B cell (primary cell): ENCODE measurements at places on chromosomes 7 and 10. TPM values are rescaled to one million over a fixed set of nuclear protein-coding genes. Genes with fewer than 3 reads are reported as not detected.

DNA sequence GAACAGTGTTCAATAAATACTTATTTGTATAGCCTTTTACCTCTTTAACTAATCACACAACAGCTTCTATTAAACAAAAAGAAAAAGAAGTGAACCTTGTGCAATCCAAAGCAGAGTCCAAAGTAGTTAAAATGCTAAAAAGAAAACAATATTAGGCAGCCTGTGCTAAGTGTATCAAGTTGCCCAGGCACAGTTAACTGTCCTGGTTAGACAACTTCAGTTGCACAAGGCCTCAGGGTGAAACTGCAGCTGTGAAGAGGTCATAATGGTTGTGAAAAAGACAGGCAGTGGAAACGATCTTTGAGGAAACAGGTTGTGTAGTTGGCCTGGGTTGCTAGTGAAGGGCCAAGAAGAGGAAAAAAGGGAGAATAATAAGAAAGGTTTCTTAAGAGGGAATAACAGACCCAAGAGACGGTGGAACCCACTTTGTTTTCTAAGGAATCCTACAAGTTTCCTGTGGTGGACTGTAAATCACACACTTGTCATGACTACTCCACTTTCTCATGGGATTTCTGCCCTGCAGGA is 6.0 kb upstream of the CROT start:
- no peak overlapping the region for H3K4me3 ChIP-seq
- no peaks in the 10 kb centered on the region for H3K27me3 ChIP-seq
- H3K4me1 ChIP-seq = no peaks in the 10 kb centered on the region
- peaks cover 3% of the 10 kb centered on the region for H3K36me3 ChIP-seq

Gene SMO
- 0.39 and 0.87 TPM in 2 replicates for total RNA-seq

DNA sequence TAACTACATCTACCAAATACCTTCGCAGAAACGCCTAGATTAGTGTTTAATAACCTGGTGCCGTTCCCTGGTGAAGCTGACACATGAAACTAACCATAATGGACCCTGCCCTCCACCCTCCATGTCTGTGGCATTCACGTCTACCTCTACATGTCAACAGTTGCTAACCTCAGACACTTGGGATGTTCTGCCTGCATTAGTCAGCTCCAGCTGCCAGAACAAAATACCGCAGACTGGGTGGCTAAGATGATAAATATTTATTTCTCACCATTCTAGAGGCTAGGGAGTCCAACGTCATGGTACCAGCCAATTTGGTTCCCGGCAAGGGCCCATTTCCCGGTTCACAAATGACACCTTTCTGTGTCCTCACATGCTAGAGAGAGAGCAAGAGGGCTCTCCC is 118.5 kb upstream of the CHST15 start:
- no peak overlapping the region for H3K27ac ChIP-seq
- H3K4me3 ChIP-seq = no peak overlapping the region
- DNase-seq = no peak
- H3K36me3 ChIP-seq = no peaks in the 10 kb centered on the region
- no peaks in the 10 kb centered on the region for H3K27me3 ChIP-seq

Gene OPN1SW
- not detected in 2 replicates for total RNA-seq

DNA sequence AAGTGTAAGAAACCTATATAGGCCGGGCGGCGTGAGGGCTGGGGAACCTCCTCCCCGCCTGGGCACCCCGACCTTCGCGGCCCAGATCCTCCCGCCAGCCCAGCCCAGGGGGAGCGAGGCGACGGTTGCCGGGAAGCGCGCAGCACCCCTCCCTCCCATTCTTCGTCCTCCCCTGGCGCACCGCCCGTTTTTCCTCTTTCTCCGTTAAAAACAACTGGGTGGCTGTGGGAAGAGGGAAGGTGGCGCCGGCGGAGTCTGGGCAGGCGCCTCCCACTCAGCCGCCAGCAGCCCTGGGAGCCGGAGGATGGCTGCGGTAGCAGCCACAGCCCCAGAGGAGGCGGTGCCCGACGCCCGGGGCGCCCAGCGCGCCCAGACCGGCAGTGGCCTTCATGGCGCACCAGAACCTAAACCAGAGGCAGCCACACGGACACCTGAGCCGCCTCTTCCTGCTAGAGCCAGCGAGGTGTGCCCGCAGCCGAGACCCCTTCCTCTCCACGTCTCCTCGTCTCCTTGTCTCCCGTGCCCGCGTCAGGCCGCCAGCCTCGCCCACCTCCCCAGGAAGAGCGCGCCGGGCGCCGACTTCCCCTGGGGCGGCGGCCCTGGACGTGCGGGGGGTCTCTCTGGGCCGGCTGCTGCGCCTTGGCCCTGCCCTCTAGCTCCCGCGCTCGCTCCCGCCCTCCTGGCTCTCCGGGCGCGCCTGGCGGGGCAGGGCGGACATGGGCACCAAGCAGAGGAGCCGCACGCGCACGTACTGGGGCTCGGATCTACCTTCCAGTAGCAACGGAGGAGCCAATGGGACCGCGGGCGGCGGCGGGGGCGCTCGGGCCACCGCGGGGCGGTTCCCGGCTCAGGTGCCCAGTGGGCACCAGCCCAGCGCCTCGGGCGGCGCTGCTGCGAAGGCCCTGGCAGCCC is 32.8 kb upstream of the SFTPD start:
- peaks cover 9% of the 10 kb centered on the region for H3K4me1 ChIP-seq
- H3K27ac ChIP-seq = no peak overlapping the region
- H3K4me3 ChIP-seq = peak overlapping the region; percentile 55
- DNase-seq = peak; percentile 40
- peaks cover 12% of the 10 kb centered on the region for H3K27me3 ChIP-seq

DNA sequence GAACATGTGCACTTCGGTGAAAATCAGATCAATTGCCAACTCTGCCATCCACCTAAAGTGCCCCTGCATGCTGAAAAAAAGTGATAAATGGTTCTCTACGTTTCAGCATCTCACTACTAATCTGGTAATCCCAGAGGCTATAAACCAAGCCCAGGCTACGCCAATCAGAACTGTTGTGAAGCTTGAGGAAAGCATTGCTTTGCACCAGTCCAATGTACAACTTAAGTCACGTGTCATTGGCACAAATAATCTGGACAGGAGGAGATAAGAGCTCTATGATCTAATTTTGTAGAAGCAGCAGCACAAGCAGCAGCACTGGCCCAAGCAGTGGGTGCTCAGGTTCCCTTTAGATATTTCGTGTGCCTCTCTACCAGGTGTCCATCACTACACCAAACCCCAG is 4.4 kb upstream of the EGR2 start:
- no peak for DNase-seq
- H3K36me3 ChIP-seq = no peaks in the 10 kb centered on the region
- H3K4me1 ChIP-seq = peaks cover 19% of the 10 kb centered on the region
- no peak overlapping the region for H3K4me3 ChIP-seq
- no peak overlapping the region for H3K27ac ChIP-seq

Gene MCM10
- 0.15 and 0.42 TPM in 2 replicates for total RNA-seq

GRCh38 chr10:89684604-89685003 is 16.8 kb upstream of the KIF20B start:
- H3K4me1 ChIP-seq = no peaks in the 10 kb centered on the region
- no peaks in the 10 kb centered on the region for H3K36me3 ChIP-seq
- DNase-seq = no peak
- no peaks in the 10 kb centered on the region for H3K27me3 ChIP-seq
- no peak overlapping the region for H3K27ac ChIP-seq

DNA sequence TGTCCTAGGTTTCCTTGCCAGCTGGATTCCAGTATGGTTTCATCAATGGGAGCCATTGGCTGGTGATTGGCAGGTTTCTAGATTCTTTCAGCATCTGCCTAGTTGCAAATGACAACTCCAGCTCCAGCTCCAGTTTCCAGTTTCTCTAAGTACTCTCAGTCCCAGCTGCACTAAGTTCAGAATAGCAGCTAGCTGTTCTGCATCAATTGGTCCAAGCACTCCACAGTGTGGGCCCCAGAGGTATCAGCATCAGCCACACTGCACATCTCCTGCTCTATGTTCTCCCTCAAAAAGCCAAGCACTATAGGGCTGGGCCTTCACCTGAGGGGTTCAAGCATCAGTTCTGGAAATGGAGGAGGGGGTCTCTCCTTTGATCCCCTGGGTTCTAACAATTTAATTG is 143.4 kb downstream of the VPS50 start:
- no peak overlapping the region for H3K4me3 ChIP-seq
- H3K27me3 ChIP-seq = no peaks in the 10 kb centered on the region
- peak; percentile 9 for DNase-seq
- peaks cover 11% of the 10 kb centered on the region for H3K4me1 ChIP-seq
- no peak overlapping the region for H3K27ac ChIP-seq
- H3K36me3 ChIP-seq = no peaks in the 10 kb centered on the region

DNA sequence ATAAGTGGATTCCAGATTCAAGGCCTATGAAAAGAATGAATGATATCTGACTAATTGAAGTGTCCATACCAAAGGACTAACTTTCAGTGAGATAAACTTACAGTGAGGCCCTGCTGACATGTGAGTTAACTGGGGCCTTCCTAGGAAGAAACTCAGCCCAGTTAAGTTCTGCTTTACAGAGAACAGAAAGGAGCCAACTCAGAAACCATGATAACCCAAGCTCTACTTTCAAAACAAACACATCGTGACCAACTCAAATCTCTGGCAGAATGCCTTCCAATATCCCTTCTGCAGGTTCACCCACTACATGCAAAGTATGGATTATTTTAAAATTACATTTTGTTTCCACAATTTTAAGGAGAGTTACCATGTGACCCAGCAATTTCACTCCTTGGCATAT is 75.8 kb upstream of the MRLN start:
- H3K4me3 ChIP-seq = no peak overlapping the region
- no peaks in the 10 kb centered on the region for H3K27me3 ChIP-seq
- H3K36me3 ChIP-seq = peaks cover 37% of the 10 kb centered on the region
- DNase-seq = no peak
- H3K4me1 ChIP-seq = peaks cover 23% of the 10 kb centered on the region

- H3K36me3 ChIP-seq = no peaks in the 10 kb centered on the region
- no peaks in the 10 kb centered on the region for H3K4me1 ChIP-seq
- H3K27ac ChIP-seq = no peak overlapping the region
- no peak overlapping the region for H3K4me3 ChIP-seq
These were observed 995.3 kb downstream of the SORCS1 start for GRCh38 chr10:106169241-106169640.

DNA sequence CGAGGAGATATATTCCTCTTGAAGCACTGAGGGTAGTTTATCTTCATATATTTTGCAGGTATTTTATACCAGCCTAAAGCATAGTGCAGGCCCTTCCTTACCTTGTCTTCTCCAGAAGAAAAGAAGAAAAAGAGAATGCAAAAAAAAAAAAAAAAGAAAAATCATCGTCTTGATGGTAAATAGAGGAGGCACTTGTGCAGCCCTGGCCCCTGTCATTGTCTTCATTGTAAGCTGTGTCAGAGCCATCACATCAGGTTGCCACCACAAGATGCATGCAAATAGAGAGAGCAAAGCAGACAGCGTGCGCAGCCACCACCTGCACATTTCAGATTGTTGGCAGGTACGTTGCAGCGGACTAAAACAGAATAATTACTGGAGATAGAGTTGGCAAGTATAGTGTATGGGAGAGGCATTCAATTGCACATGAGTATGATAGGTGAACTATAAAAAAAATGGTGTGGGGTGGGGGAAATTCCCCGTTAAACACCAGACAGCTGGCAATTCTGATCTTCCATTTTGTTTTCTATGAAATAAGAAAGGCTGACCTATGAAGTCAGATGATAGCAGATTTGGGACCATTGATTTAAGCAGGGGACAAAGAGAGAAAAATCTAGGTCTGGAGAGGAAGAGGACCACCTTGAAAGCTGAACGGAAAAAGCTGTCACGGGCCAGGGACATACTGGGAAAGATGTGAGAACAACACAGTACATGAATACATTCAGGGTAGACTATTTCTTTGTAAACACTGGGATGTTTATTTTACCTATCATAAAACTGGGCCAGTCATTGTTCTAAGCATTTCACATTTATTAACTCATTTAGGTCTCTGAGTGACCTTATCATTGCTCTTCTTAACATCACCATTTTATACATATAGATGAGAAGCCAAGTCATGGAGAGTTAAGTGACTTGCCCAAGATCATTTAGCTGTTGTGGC is 306.3 kb upstream of the SP8 start:
- no peak overlapping the region for H3K4me3 ChIP-seq
- no peaks in the 10 kb centered on the region for H3K4me1 ChIP-seq
- no peaks in the 10 kb centered on the region for H3K27me3 ChIP-seq
- H3K27ac ChIP-seq = no peak overlapping the region
- H3K36me3 ChIP-seq = no peaks in the 10 kb centered on the region

Gene CALML3
- total RNA-seq = not detected in 2 replicates

Gene GPR141
- not detected in 2 replicates for total RNA-seq

- H3K36me3 ChIP-seq = no peaks in the 10 kb centered on the region
- peaks cover 13% of the 10 kb centered on the region for H3K4me1 ChIP-seq
- H3K4me3 ChIP-seq = no peak overlapping the region
- no peak for DNase-seq
- H3K27ac ChIP-seq = no peak overlapping the region
These were observed 4.3 kb upstream of the CHCHD2 start for GRCh38 chr7:56110611-56111010.

Gene PNLIP
- total RNA-seq = not detected in 2 replicates

GRCh38 chr7:93043385-93043985 is 74.3 kb downstream of the SAMD9 start:
- H3K27ac ChIP-seq = no peak overlapping the region
- DNase-seq = no peak
- no peaks in the 10 kb centered on the region for H3K4me1 ChIP-seq
- no peak overlapping the region for H3K4me3 ChIP-seq
- H3K27me3 ChIP-seq = no peaks in the 10 kb centered on the region

Gene EN2
- total RNA-seq = not detected in 2 replicates

Gene CALHM1
- total RNA-seq = 0.34 and 0.41 TPM in 2 replicates

GRCh38 chr10:75070961-75071428 is 40.5 kb upstream of the SAMD8 start:
- no peak overlapping the region for H3K27ac ChIP-seq
- H3K4me1 ChIP-seq = no peaks in the 10 kb centered on the region
- H3K4me3 ChIP-seq = no peak overlapping the region
- no peaks in the 10 kb centered on the region for H3K36me3 ChIP-seq
- no peak for DNase-seq

- no peaks in the 10 kb centered on the region for H3K36me3 ChIP-seq
- peaks cover 26% of the 10 kb centered on the region for H3K27me3 ChIP-seq
- no peak for DNase-seq
These were observed 18.8 kb upstream of the ZNF273 start for GRCh38 chr7:64884085-64884912.

DNA sequence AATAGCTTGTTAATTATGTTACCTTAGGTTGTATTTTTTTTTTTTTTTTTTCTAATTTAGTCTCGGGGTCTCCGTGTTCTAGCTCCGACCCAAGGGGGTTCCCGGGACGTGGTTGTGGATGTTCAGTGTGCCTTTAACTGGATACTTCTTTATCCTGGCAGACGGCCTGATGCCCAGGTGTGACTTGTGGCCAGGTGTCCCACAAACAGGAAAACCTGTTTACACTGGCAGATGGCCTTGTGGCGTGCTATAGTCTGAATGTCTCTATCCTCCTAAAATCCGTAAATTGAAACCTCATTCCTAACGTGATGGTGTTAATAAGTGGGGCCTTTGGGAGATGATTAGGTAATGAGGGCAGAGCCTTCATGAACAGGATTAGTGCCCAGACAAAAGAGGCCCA is 546.4 kb upstream of the C7orf33 start:
- DNase-seq = no peak
- H3K27ac ChIP-seq = no peak overlapping the region
- H3K36me3 ChIP-seq = no peaks in the 10 kb centered on the region
- no peaks in the 10 kb centered on the region for H3K27me3 ChIP-seq
- no peak overlapping the region for H3K4me3 ChIP-seq
- H3K4me1 ChIP-seq = no peaks in the 10 kb centered on the region

Gene TMEM225B
- 0.86 and 1.6 TPM in 2 replicates for total RNA-seq
